ENCODE measurements at places on chromosomes 2 and 18. TPM values are rescaled to one million over a fixed set of nuclear protein-coding genes. Genes with fewer than 3 reads are reported as not detected.

Gene OSGEPL1
- total RNA-seq: 4.0 TPM

Gene GBX2
- 3.2 TPM for total RNA-seq

Gene IL36A
- total RNA-seq: not detected

Gene NTSR2
- total RNA-seq: not detected

Gene INHBB
- 17.6 TPM for total RNA-seq

Gene SPDYA
- 0.14 TPM for total RNA-seq

Gene NOL4
- not detected for total RNA-seq

Gene PLB1
- total RNA-seq: 2.6 TPM

Gene SKA1
- 12.8 TPM for total RNA-seq

Gene HMSD
- total RNA-seq: not detected

Gene LHCGR
- total RNA-seq: not detected

Gene SMYD5
- total RNA-seq: 56.6 TPM

Gene TEKT4
- total RNA-seq: not detected

Gene STARD7
- total RNA-seq: 98.3 TPM

Gene ASB18
- not detected for total RNA-seq

Gene LYPD6
- total RNA-seq: 0.07 TPM

Gene GYPC
- not detected for total RNA-seq

Gene SLC4A3
- total RNA-seq: 3.4 TPM

Gene NMUR1
- total RNA-seq: not detected

Gene ASXL3
- total RNA-seq: not detected

Gene GPAT2
- not detected for total RNA-seq

Gene WNT6
- 0.24 TPM for total RNA-seq

Gene POTEC
- total RNA-seq: not detected

Gene C2orf74
- total RNA-seq: 20.4 TPM

Gene SIX3
- 0.32 TPM for total RNA-seq

Gene UXS1
- 47.5 TPM for total RNA-seq

Gene ANKRD29
- total RNA-seq: 13.3 TPM

Gene CHRNG
- total RNA-seq: not detected

Gene ZC3H6
- total RNA-seq: 0.47 TPM
